Stimulated activated CD8-positive, alpha-beta memory T cell treated with anti-CD3 and anti-CD28 coated beads, Interleukin-4, amount 100 ng/mL, for 24 hours (primary cell): ENCODE measurements at places on chromosomes 11 and 22.

DNA sequence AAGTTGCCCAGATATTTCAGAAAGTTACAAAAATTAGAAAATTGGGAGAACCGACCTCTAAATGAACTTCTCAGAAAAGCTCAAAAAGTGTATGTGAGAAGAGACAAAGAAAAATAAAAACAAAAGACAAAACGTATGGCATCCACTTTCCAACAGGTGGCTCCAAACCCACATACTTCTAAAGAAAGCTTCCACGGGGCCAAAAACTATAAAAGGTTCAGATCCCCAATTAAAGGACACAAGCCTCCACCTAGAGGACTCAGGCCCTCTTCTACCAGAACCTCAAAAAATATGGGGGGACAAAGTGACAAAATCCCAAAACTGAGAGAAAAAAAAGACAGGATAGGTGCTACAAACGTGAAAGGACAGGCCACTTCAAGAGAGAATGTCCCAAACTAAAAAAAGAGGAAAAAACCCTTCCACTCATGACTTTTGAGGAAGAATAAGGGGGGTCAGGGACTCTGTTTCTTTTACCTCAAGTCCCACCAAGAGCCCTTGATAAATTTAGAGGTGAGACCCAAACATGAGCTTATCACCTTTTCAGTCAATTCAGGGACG, 8.8 kb downstream of the SCGB2A1 start:
- DNase-seq: no peak

GRCh38 chr11:22304337-22304961, 33.7 kb upstream of the SLC17A6 start:
- no peak for DNase-seq

- no peak for DNase-seq
Measured at GRCh38 chr11:131095511-131096185, 179.4 kb upstream of the SNX19 start.

- DNase-seq: no peak
Measured at GRCh38 chr22:39212721-39213376, 31.9 kb downstream of the PDGFB start.

DNA sequence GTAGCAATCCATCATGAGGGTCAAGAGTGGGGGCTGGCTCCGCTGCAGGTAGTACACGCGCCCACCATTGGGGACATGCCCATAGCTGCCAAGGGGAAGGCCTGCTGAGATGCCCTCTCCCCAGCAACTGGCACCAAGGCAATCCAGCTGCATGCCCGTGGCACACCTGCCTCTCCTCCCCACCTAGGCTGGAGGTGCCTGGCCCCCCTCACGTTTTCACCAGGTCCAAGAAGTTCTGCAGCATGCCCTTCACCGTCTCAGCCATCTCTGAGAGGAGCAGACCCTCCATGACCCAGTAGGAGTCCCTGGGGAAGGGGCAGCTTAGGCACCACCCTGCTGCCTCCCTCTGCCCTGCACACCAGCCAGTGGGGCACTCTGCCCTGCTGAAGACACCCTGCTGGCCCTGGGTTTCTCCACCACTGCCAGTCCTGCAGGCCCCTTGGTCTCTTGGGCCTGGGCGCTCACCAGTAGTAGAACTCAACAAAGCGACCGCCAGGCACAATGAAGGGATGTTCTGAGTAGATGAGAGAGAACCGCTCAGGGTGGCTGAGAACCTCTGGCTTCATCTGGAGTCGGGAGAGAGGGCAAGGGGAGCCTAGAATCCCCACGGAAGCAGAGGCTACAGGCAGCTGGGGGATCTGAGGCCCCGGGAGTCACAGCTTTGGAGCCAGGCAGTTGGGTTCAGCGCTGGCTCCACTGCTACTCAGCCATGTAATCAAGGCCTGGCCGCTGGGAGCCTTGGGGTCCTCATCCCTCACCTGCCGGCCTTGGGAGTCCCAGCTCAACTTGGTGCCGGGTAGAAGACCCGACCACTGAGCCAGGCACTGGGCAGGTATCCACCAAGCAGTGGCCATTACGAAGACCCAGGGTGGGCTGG, 17.8 kb downstream of the TREH start:
- DNase-seq: no peak

- DNase-seq: no peak
Measured at GRCh38 chr11:77879218-77879617, 58.3 kb downstream of the AAMDC start.

DNA sequence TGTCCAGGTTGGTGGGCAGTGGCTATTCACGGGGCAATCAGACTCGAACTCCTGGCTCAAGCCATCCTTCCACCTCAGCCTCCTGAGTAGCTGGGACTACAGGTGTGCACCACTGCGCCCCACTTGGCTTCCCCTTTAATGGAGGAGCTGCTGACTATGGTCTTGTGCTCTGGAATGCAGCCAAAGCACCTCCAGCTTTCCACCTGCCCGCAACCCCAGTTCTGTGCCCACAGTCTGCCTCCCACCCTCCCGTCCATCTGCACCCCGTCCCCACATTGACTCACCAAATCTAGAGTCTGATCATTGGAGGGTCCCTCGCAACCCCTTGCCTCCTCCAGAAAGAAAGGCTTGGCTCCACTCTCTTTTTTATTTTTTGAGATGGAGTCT, 41.0 kb downstream of the KCNJ4 start:
- DNase-seq: no peak

GRCh38 chr11:19116276-19116970, 545 bp upstream of the ZDHHC13 start:
- no peak for DNase-seq

GRCh38 chr11:8808226-8808585, 102.8 kb upstream of the AKIP1 start:
- DNase-seq: no peak

GRCh38 chr22:40450616-40451015, 80.2 kb downstream of the SGSM3 start:
- no peak for DNase-seq

GRCh38 chr11:31484497-31484896, 24.9 kb downstream of the IMMP1L start:
- DNase-seq: no peak

- no peak for DNase-seq
Measured at GRCh38 chr22:49157529-49158339, 669.9 kb downstream of the BRD1 start.

GRCh38 chr11:115330684-115331482, 173.3 kb downstream of the CADM1 start:
- no peak for DNase-seq

DNA sequence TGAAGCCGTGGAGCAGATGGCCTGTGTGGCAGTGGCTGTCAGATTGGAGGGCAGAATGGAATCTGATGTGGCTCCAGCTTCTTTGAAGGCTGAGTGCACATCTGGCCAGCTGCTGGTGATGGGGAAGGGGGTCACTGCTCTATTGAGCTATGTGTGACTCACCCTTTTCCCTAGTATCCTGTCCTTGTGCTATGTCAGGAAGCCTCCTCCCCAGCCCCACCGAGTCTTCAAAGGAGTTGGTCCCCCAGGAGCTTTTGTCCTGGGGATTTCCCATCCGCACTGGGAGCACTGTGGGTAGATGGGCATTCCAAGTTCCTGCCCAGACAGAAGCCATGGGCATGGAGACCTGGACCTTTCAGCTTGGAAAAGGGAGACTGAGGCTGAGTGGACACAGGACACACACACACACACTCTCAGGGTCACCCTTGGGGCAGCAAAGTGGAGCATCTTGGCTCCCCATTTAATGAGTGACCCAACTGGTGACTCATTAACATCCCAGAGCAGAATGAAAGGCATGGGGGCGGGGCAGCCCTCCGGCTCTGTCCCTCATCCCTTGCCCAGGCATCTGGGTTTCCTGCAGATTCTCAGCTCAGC, 3.3 kb downstream of the SERPINH1 start:
- DNase-seq: no peak

DNA sequence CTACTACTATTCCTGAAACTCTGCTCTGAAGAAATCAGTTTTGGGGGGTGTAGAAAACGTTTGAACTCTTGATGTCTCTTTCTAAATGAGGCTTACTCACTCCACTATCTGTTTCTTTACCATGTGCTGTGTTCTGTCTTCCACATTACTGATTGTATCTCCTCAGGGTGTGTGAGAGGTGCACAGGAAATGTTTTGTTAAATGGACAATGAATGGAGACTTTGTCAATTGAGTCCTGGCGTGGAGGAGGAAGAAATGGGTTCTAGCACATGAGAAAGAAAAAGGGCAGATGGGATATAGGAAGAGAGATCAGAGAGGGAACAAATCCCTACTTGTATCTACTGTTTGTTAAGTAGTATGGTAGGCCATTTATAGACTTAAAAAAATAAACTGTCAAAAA, 577.1 kb upstream of the CCDC90B start:
- DNase-seq: no peak

- DNase-seq: no peak
Measured at GRCh38 chr11:114075891-114076441, 16.5 kb downstream of the ZBTB16 start.

- DNase-seq: no peak
Measured at GRCh38 chr11:126008956-126009355, 53.7 kb downstream of the CDON start.

DNA sequence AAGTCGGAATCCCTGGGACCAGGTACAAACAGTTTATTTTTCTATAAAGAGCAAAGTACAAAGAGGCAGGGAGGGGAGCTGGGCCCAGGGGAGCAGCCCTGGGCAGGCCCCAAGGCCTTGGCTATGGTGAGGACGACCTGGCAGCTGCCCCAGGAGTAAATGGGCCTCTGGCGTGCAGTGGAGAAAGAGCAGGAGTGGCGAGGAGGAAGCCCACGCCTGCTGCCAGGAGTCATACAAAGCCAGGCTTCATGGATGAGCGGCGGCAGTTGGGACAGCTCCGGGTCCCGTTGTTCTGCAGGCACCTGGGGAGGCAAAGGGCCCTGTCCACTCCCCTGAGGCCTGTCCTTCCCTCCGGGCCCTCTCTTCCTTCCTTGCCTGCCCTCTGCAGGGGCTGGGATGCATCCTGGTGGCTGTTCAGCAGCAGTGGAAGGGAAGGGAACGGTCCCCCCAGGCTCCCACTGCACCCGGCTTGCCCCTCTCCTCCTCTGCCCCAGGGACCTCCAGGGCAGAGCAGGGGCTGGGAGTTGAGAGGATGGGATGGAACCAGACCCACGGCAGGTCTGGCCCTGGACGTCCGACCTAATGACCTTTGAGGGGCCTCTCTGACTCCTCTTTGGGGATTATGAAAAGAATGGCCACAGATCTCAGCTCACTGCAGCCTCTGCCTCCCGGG, 11.1 kb downstream of the RAPSN start:
- DNase-seq: no peak

GRCh38 chr11:112318661-112319060, 58.0 kb upstream of the PLET1 start:
- no peak for DNase-seq

DNA sequence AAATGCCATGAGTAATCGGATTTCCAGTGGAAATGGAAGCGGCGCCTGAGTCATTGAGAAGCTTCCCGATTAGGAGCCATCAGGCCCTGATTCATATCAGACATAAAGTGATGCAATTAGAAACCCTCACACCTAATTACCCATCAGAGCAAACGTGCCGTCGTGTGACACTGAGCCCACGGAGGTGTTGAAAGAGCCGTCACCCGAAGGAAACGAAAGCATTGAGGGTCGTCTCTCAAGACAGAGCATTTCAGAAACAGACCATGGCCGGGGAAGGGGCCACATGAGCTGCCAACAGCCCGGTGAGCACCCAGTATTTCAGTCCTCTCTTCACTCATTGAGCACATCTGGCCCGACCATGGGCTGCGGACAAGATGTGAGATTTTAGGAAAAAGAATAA, 829.3 kb downstream of the TBC1D22A start:
- no peak for DNase-seq

DNA sequence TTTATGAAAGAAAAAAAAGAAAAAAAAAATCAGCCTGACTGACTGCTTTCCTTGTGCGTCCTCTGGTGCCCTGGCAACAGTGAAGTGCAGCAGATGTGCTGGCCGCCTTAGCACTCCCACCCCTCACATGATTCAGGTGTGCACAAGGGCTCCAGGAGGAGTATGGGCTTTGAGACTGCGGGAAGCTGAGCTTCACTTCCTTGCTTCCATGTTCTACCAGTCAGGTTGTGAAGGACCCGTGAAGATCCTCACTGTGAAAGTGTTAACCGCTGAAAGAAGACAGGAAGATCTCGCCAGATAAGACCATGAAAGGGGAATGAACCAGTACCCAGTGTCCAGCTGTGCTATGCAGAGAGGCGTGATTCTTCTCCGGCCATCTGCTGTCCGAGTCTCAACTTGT, 48.2 kb downstream of the HIRA start:
- no peak for DNase-seq

DNA sequence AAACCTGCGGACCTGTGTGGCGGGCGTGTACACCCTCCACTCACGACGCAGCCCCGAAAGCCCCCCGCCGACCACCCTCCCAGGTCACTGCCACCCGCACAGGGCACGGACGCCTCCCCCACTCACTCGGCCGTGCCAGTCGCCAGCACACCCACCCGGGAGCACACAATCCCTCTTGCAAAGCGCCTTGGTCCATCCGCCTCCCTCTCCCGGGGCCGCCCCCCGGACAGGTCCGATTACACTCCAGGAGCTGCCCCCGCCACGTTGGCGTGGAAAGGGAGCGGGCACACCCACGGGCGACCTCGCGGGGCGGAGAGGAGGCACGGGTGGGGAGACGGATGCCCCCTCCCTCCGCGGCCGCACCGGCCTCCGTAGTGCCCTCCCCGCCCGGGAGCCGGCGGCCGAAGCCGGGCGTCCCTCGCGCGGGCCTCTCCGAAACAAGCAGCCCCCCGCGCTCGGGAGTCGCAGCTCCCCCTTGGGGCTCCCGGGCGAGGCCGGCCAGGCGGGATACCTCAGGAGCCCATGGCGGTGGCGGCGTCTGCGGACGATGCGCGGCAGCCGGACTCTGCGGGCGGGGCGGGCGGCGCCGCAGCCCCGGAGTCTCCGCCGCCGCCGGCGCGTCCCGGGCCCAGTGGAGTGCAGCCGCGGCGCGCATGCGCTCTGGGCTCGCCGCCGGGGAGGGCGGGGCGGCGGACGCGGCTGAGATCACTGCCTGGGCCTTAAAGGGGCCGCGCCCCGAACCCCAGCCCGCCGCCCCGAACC, at the start of gene TMEM184B:
TSS of gene TMEM184B (minus strand) at position 638 of the 762 bp plus-strand sequence. CDS start 25,049 bp downstream, outside the sequence.
- peak; percentile 74 for DNase-seq

GRCh38 chr11:70252844-70253243, 17.6 kb upstream of the PPFIA1 start:
- DNase-seq: no peak

- DNase-seq: no peak
Measured at GRCh38 chr11:69497221-69497787, 15.8 kb downstream of the LINC01488 start.

DNA sequence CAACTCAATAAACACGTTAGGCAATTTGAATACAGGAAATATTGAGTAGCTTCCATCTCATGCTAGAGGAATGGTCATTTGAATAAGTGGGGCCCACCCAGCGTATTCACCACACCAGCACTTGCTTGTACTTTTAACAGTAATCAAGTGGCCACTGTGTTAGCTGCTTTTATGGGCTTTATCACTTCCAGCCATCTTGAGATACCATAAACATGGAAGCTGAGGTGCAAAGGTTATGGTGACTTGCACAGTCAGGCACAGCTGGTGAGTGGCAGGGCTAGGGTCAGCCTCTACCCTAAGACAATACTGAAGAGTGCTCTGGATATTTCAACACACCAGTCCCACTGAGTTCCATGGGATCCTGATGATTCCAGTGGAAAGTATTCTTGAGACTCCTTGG, 6.7 kb downstream of the JOSD1 start:
- DNase-seq: no peak
